ENCODE measurements at places on chromosomes 5 and 9. TPM values are rescaled to one million over a fixed set of nuclear protein-coding genes. Genes with fewer than 3 reads are reported as not detected.

DNA sequence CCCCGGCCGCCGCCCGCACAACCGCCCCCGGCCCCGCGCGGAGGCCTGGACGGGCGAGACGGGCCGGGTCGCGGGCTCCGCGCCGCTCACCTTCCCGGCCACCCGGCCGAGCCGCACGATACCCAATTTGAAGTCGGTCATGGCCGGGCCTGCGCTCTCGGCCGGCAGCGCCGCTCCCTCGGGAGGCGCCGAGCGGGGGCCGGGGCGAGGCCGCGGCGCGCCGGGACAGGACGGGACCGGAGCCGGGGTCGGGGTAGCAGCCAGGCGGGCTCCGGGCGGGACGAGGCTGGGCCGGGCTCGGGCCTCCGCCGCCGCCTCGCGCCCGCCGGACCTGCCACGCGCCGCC lies 216 bp downstream of the ZMYND19 start:
- no peak for DNase-seq

The ACO1 gene
- polyA plus RNA-seq, result 30.5 TPM

- no peak for DNase-seq
Measured at GRCh38 chr5:142748568-142749249, 21.5 kb upstream of the ARHGAP26 start.

DNA sequence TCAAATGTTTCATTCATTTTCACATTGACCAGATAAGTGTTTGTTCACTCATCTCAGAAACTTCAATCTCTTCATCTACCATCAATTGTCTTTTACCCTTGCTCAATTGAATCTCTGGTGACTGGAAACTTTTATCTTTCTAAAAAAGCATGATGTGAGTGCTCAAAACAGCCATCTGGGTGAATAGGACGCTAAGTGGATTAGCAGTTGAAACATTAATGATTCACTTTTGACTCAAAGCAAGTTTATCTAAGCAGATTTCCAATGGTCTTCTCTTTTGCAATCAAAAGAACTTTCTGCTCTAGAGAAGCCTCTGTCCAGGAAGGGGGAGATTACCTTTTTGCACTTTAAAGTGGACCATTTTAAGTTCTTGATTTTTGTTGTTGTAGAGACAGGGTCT lies 22.2 kb downstream of the KLF4 start:
- no peak for DNase-seq

GRCh38 chr9:87095951-87096350 lies 148.6 kb upstream of the GAS1 start:
- DNase-seq, result no peak

DNA sequence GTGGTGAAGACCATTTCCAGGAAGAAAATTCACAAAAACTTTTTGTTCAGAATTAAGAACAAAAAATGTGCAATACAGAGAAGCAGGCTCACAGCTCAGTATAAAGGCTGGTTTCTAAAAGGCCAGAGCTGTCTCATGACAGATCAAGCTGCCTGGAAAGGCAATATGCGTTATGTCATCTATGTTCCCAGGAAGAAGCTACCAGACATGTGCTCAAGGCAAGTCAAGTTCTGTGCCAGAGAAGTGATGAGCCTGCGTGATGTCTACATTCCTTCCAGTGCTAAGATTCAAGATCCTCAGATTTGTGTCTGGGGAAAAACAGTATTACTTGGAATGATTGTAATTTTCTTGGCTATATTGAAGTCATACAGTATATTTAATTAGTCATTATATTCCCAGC lies 104.3 kb downstream of the PDE4D start:
- DNase-seq, result no peak

DNA sequence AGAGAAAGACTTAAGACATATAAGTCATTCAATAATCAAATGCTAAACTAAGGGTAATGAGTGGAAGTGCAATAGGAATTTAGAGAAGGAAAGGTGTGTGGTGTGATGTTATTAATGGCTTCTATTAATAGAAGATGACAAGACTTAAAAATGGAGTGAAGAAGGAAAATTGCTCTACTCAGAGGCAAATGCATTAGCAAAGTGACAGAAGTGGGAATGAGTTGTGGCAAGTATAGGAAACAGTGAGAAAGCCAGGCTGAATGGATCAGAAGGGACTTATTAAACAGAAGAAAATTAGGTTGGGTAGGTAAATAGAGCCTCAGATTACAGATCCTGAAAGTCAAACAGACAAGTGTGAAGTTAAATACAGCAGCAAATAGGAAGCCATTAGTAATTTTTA lies 5.7 kb downstream of the SKIC3 start:
- DNase-seq, result no peak

The TSSK1B gene
- polyA plus RNA-seq, result not detected

The SEMA5A gene
- 18.7 TPM for polyA plus RNA-seq

The TNC gene
- 99.1 TPM for polyA plus RNA-seq

The LCP2 gene
- polyA plus RNA-seq, result 9.5 TPM

DNA sequence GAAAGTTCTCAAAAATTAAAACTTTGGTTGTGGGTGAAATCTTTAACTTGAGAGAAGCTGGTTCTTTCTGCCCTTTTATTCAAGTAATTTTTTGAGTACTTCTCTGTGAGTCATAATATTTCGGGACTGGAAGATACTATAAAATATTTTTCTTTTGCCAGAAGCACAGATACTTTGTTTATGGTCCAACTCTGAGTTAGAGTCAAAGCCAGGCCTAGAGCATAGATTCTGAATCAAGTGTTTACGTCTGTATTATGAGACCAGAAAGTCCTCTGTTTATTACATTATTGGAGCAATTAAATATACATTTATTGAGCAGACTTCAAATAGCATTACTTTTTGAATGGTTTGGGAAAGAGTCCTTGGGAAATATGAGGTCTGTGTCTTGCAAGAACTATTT lies 187.9 kb downstream of the FER start:
- DNase-seq, result peak; percentile 22

- peak; percentile 76 for DNase-seq
Measured at GRCh38 chr9:86098824-86099700, at the start of gene GOLM1. Gene GOLM1 (minus strand): TSS chr9:86099558. CDS start chr9:86079320, 20,238 bp downstream.

GRCh38 chr9:29740518-29740917 lies 2167.2 kb upstream of the C9orf72 start:
- no peak for DNase-seq

DNA sequence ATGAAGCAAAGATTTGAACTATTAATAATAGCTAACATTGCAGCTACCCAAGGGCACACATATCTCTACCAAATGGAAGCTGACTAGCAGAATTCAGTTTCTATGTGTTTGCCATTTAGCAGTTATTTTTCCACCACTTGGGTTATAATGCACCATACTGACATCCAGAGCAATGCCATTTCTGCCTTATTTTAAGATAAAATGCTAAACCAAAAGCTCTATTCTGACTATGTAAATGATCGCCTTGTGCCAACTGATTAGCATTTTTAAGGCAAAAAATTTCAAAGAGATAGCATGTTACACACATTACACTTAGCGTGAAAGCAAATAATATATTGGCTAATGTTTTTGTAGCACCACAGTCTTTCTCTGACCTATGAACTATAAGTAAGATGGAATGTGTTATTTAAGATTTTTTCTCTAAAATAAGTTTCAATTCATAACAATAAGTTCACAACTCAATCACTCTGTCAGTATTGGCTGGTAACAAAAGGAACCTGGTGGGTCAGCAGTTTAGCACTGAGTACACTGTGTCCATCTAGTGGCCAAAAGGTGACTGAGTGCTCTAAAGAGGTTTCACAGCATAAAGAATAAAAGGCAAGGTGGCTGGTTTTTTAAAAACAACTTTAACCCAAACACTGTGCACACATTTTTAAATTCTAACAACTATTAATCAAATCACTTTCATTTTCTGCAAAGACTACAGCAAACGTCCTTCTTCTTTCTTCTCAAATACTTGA lies 443.5 kb downstream of the PDE4D start:
- DNase-seq, result no peak

DNA sequence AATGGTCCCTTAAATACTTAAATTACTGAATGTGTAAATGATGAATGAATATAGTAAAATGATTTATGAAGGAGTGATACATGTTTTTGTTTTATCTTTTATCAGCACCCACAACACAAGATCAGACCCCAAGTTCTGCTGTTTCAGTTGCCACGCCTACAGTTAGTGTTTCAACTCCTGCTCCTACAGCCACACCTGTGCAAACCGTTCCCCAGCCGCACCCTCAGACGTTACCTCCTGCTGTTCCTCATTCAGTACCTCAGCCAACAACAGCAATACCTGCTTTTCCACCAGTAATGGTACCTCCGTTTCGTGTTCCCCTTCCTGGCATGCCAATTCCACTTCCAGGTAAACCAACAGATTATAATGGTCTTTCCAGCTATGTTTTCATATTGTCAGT lies 16.3 kb downstream of the TCERG1 start:
- DNase-seq, result no peak

DNA sequence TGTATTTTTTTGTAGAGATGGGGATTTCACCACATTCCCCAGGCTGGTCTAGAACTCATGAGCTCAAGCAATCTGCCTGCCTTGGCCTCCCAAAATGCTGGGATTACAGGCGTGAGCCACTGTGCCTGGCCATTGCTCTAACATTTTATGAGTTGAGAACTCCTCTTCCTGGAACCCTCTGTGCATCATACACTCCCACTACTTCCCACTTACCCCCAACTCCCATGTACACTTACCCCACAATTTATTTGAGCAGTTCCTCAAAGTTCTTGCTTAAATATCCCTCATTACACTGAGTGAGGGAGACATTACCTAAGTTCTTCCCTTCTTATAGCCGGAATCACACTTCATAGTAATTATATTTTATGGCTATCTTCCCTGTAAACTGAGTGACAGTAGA lies 42.9 kb upstream of the GALNT10 start:
- DNase-seq, result no peak

The PNPLA7 gene
- polyA plus RNA-seq, result 6.4 TPM

The ENTPD8 gene
- polyA plus RNA-seq, result 0.52 TPM
